Activated CD4-positive, alpha-beta memory T cell treated with anti-CD3 and anti-CD28 coated beads for 36 hours (primary cell): ENCODE measurements at places on chromosomes 2 and 18. TPM values are rescaled to one million over a fixed set of nuclear protein-coding genes. Genes with fewer than 3 reads are reported as not detected.

The REG1B gene
- total RNA-seq: not detected

DNA sequence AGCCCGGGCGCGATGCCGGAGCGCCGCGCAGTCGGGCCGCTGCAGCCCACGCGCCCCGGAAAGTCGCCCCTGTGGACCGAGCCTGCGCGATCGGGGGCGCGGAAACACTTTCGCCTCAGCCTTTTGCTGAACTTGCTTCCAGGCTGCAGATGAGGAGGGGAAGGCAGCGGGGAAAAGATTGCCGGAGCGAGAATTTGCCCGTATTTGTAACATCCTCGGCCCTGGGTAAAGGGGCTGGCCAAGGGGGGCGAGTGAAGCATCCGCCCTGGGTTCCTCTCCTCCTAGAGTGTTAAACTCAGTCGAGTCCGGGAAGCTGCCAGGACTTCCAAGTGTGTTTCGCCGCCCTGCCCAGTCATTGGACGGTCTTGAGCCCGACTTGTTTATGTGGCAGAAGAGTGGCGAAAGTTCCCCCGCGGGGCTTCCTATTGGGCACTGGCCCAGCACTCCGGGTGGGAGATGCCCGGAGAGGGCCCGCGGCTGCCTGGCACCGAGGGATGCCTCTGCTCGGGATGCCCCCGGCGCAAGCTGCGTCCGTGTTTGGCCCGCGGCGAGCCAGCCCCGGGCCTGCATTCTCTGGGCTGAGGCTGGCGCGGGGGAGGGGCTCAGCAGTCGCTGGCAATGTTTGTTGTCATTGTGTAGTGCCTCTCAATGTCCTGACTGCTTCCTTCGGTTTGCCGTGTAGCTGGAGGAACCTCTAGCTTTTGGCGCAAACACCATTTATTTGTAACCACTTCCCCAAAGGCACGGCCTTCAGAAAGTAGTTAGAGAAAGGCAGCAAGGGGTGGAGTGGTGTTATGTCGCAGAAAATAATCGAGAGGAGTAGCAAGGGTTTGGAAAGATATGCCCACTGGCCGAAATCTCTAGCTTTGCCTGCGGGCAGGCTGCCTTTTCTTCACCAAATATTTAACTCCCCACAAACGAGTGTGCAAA is 1.1 kb downstream of the CYBRD1 start:
- H3K4me3 ChIP-seq: peak overlapping the region; percentile 80
- no peak overlapping the region for H3K27ac ChIP-seq
- no peaks in the 10 kb centered on the region for H3K36me3 ChIP-seq
- H3K27me3 ChIP-seq: peaks cover 46% of the 10 kb centered on the region

The ABCA12 gene
- total RNA-seq: not detected

- no peak overlapping the region for H3K4me3 ChIP-seq
- H3K27me3 ChIP-seq: peaks cover 3% of the 10 kb centered on the region
- H3K4me1 ChIP-seq: peaks cover 31% of the 10 kb centered on the region
- no peak for DNase-seq
Observed at GRCh38 chr2:102034683-102035548, 43.2 kb downstream of the IL1R2 start.

The SP9 gene
- total RNA-seq: not detected

The VIL1 gene
- not detected for total RNA-seq

GRCh38 chr2:240286596-240286995 is 146.1 kb upstream of the OTOS start:
- peaks cover 5% of the 10 kb centered on the region for H3K27me3 ChIP-seq
- H3K4me3 ChIP-seq: no peak overlapping the region
- H3K4me1 ChIP-seq: no peaks in the 10 kb centered on the region
- no peak overlapping the region for H3K27ac ChIP-seq
- no peaks in the 10 kb centered on the region for H3K36me3 ChIP-seq
